ENCODE measurements at places on chromosomes 4 and X. TPM values are rescaled to one million over a fixed set of nuclear protein-coding genes. Genes with fewer than 3 reads are reported as not detected.

The NDST3 gene
- not detected for total RNA-seq

The SPANXA1 gene
- total RNA-seq, result not detected

- DNase-seq, result no peak
These were observed 63.6 kb downstream of the PALLD start for GRCh38 chr4:168560184-168561180.

- DNase-seq, result no peak
These were observed 15.7 kb upstream of the DRP2 start for GRCh38 chrX:101203761-101204351.

- DNase-seq, result no peak
These were observed 58.1 kb upstream of the ADRA2C start for GRCh38 chr4:3708103-3708510.

DNA sequence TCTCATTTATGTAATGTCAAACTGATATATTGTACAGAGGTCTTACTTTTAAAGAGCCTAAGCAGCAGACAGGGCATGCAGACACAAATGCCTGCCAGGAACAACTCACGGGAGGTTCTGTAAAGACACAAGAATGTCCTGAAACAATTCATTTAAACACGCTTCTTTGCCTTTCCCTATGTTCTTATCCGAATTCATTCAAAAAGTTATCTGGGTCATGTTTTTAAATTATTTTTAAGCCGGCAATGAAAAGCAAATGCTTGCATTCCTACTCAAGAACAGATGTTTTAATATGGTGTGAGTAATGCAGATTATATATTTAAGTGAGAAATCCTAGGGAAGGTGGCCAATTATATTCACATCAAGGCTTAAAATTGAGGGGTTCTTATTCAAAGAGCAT, 192.6 kb downstream of the PDGFC start:
- DNase-seq, result no peak

- peak; percentile 24 for DNase-seq
These were observed 6.0 kb upstream of the EFNB1 start for GRCh38 chrX:68822641-68823410.

Measured in activated T-cell treated with anti-CD3 and anti-CD28 coated beads, Interleukin-2, amount 50 U/mL, for 72 hours (primary cell).